Cortex of kidney (tissue), 1 donor: ENCODE measurements at places on chromosomes 7 and 10.

- no peak for DNase-seq
Measured at GRCh38 chr7:68862736-68863135, 735.5 kb upstream of the AUTS2 start.

GRCh38 chr7:84113286-84113685 lies 81.3 kb downstream of the SEMA3A start:
- DNase-seq: no peak

DNA sequence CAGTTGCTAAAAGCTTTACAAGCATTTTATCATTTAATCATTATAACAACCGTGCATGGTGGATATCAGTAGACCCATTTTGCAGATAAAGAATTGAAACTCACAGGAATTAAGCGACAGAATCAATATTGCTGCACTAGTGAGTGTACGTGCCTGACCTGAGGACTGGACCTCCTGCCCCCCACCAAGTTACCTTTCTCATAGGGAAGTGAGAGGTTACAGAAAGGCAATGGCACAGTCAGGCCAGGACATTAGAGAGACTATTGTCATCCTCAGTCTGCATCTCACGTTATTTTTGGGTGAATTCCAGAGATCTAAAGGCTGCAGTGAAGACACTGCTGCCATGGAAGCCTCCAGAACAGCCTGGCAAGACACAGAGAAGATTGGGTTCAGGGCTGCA lies 80.9 kb downstream of the WDFY4 start:
- no peak for DNase-seq

DNA sequence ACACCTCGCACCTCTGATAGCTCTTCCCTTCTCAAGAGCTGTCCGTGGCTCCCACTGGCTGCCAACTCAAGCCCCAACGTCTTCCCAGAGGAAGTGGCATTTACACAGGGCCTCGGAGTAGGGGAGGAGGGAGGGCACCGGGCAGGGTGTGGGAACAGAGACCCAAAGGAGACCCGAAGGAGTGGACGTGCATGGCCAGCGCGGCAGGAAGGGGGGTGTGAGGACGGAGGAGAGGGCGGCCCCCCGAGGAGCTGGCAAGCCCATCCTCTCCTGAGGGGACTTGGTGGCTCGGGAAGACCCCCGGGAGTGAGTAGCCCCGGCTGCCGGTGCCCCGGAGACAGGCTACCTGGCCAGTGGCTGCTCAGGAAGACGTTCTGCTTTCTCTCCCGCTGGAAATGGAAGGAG lies 85.9 kb downstream of the FOXL3 start:
- no peak for DNase-seq

DNA sequence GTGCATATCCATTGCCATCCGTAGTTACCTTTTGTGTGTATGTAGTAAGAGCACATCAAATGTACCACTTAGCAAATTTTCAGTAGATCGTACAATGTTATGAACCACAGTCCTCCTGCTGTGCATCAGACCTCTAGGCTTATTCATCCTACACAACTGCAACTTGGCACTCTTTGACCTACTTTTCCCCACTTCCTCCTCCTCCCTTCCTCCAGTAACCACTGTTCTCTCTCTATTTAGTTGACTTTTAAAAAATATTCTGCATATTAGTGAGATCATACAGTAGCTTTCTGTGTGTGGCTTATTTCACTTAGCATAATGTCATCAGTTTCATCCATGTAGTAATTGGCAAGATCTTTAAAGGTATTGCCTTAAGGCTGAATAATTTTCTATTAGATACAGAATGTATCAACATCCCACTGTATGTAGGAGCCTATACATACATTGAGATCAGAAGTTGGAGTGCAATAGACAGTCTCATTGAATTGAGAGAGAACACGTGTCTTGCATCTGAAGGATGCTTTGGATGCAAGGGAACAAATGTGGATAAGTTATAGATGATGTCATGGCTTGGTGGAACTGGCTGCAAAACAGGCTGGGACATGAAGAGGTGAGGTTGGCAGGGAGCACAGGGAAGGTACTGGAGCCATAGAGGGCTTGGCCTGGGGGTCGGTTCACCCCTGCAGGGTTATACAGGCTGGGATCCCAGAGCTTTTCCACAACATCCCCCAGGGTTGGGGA lies 83.0 kb upstream of the FAM180A start:
- DNase-seq: no peak

DNA sequence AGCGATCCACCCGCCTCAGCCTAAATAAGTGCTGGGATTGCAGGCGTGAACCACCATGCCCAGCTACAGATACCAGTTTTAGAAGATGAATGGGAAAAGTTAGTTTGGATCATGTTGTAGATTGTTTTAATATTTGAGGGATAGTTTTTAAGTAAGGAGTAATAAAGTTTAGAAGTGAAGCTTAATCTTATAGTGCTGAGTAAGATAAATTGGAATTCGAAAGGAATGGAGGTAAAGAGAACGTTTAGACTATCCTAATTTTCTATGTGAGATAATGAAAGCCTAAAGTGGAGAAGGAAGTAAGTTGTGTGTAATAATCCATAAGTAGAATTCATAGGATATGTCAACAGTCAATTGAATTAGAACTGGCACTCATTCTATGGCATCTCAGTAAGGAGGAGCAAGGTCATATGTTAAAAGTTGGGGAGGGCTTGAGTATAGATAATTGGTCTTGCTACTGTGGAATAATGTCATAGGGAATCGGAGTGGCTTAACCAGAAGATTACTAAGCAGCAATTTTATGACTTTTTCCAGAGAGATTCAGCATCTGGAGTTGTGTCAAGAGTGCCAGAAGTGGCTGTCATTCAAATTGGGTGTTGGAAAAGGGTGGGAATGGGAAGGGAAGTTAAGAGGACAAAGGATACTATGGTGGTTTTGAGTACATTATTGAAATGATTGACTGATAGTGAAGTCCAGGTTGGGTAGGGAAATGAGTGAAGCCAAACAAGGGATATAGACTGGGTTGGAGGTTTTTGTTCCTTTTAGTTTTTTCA lies 12.1 kb downstream of the TAX1BP1 start:
- DNase-seq: no peak

GRCh38 chr7:29483219-29484104 lies 80.2 kb upstream of the PRR15 start:
- no peak for DNase-seq

DNA sequence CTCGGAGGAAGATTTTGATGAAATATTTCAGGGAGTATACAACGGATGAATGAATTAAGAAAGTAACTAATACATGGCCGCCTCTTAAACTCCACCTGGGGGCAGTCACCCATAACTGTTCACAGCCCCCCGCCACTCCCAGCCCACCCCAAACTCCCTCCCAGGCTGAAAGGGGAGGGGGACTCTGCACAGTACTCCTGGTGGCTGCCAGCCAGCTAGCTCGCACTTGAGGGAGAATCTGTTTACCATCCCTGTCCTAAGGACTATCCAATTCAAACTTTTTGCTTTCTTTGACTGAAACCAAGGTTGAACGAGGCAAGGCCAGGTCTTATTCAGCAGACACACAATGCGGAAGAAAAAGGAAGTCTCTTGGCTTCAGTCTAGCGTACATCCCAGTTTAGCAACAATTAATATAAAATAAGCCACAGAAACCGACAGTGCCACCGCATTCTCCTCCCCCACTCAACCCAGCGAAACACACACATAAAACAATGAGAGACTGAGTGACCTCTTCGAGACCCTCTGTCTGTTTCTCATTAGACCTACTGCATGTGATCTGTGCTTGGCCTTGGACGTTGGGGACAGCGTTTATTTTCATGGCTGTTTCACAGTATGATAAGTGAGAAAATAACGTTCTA lies 219.5 kb downstream of the GLI3 start:
- no peak for DNase-seq

GRCh38 chr10:72335394-72336258 lies 19.1 kb downstream of the DNAJB12 start:
- no peak for DNase-seq

- no peak for DNase-seq
Measured at GRCh38 chr7:139937715-139938114, 108.7 kb downstream of the TBXAS1 start.

GRCh38 chr7:36303202-36304098 lies 86.2 kb upstream of the ANLN start:
- DNase-seq: no peak

DNA sequence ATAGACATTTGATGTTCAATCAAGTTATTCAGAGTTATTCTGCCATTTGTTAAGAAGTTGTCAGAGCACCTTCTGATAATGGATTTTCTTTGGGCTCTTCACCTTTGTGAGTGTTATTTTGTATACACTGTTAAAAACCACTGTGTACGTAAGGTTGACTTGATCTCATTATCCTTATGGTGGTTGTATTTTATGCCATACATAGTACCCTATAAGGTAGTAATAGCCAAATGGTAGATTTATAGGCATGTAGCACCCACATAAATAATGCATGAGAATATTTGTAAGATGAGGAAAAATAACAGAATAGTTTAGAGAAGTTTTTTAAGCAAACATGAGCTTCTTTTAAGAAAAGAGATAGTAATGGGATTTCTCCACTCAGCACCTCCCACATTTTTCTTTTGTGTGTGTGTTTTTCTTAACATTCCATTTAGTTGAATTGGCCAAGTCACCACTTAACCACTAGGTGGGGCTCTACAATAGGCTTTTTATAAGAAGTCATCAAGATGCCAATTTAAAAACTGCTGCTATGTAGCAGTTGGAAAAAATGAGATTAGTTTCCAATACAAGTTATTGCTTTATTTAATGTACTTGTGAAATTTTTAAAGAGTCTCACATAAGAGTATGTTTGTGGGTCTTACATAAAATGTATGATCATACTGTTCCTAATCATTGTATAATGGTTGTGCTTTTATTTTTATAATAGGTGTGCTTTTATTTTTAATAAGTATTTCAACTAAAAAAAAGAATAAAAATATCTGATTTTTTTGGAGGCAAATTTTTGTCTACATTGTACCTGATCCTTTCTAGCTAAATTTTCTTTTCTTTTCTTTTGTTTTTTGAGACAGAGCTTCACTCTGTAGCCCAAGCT lies 41.1 kb upstream of the STMP1 start:
- DNase-seq: no peak

DNA sequence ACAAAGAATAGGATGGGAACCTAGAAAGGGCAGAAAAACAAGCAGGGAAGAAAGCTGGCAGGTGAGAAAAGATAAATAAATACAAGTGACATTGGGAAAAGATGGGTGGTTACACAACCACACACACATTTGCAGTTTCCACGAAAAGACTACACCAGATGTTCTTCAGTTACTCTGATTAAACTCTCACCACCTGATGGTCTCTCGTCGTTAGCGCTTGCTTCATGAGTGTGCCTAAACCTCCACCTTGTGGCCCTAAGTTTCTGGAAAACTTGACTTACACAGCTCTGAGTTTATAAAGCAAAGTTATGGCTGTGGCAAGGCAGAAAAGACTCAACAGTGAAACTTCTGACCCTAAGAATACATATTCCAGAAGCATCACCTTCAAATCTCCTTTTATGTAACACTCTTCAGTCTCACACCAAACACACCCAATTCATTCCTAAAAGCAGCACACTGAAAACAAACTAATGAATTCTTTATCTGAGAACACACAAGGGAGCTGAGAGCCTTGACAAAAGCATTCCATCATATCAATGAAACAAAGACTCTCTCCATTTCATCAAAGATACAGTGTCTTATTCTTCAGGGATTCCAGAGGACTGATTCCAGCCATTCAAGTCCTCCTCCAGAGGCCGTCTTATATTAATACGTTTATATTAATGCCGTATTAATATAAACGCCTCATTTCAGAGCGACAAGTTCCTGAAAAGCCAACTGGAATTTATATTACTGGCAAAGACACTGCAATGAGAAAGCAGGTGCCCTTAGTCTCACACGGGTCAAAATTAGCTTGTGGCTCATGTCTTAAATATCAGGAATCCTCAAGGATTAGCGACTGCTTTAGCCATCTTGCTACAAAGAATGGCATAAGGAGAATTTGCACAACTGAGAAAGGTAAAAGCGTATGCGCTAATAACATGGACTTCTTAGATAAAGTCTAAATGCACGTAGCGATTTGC lies 77.6 kb downstream of the RNF216 start:
- DNase-seq: no peak

- no peak for DNase-seq
Measured at GRCh38 chr7:39464350-39465054, 101.7 kb upstream of the YAE1 start.

GRCh38 chr10:58972576-58973234 lies 203.7 kb upstream of the PHYHIPL start:
- no peak for DNase-seq
